ENCODE measurements at places on chromosomes 11 and 22. TPM values are rescaled to one million over a fixed set of nuclear protein-coding genes. Genes with fewer than 3 reads are reported as not detected.

Gene ACR
- 0.38 TPM for total RNA-seq

Gene RGL4
- total RNA-seq: not detected

Gene EIF3D
- 503 TPM for total RNA-seq

Gene PKDREJ
- total RNA-seq: not detected

Gene ARHGAP8
- total RNA-seq: 0.38 TPM

Measured in vein endothelial cell (primary cell).